Activated T-helper 1 cell treated with anti-CD3 and anti-CD28 coated beads, Interleukin-12 subunit alpha, Interleukin-12 subunit beta, Interleukin-2, Interleukin-4 antibody, amounts not matched to agents 30 ng/mL and 10 ng/mL and 1 ng/mL, durations not matched to agents 14 hours and 24 hours and 36 hours (primary cell): ENCODE measurements at places on chromosomes 2 and 18.
A peak's percentile ranks its signal among the peaks of the same experiment; 100 is the strongest.

GRCh38 chr18:57941841-57942489, 102.1 kb upstream of the NEDD4L start:
- H3K27me3 ChIP-seq: peaks cover 11% of the 10 kb centered on the region
- no peak for DNase-seq
- no peak overlapping the region for H3K27ac ChIP-seq
- H3K4me1 ChIP-seq: no peaks in the 10 kb centered on the region

- H3K4me3 ChIP-seq: no peak overlapping the region
- peak overlapping the region; percentile 73 for H3K27ac ChIP-seq
- peaks cover 60% of the 10 kb centered on the region for H3K4me1 ChIP-seq
- DNase-seq: no peak
Observed at GRCh38 chr18:58633874-58634273, 5.0 kb upstream of the ALPK2 start.

DNA sequence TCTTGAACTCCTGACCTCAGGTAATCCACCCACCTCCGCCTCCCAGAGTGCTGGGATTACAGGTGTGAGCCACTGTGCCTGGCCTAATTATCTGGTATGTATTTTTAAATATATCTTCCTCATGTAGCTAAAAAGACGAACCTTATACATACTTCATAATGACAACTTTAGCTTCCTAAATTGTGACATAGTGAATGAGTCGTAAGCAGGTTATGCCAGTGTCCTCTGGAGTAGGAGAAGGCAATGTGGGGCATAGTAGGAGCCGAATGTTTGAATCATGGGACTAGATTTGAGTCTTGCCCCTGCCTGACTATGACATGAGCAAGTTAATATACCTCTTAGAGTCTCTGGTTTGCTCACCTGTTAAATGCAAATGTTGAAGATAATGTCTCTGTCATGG, 95.8 kb upstream of the FOSL2 start:
- peaks cover 9% of the 10 kb centered on the region for H3K36me3 ChIP-seq
- DNase-seq: no peak
- H3K4me1 ChIP-seq: peaks cover 12% of the 10 kb centered on the region
- no peak overlapping the region for H3K27ac ChIP-seq

DNA sequence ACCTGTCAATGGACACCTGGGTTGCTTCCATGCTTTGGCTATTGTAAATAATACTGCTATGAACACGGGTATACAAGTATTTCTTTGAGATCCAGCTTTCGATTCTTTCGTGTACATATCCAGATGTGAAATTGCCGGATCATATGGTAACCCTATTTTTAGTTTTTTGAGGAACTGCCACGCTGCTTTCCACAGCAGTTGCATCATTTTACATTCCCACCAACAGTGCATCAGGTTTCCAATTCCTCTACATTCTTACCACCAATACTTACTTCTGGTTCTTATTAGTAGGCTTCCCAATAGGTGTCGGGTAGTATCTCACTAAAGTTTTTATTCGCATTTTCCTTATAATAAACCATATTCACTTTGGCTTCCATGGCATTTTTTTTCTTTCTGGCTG, 69.6 kb downstream of the PID1 start:
- no peak overlapping the region for H3K27ac ChIP-seq
- no peaks in the 10 kb centered on the region for H3K36me3 ChIP-seq
- no peaks in the 10 kb centered on the region for H3K27me3 ChIP-seq
- DNase-seq: no peak

- H3K27me3 ChIP-seq: peaks cover 5% of the 10 kb centered on the region
- H3K4me1 ChIP-seq: peaks cover 6% of the 10 kb centered on the region
- no peak overlapping the region for H3K27ac ChIP-seq
- H3K4me3 ChIP-seq: no peak overlapping the region
Observed at GRCh38 chr2:42562474-42563144, 5.8 kb upstream of the MTA3 start.

GRCh38 chr2:27829791-27830190, 58.3 kb downstream of the MRPL33 start:
- H3K27ac ChIP-seq: no peak overlapping the region
- no peak for DNase-seq
- no peak overlapping the region for H3K4me3 ChIP-seq
- H3K4me1 ChIP-seq: no peaks in the 10 kb centered on the region
- H3K27me3 ChIP-seq: peaks cover 5% of the 10 kb centered on the region
- H3K36me3 ChIP-seq: no peaks in the 10 kb centered on the region

- H3K4me3 ChIP-seq: no peak overlapping the region
- no peaks in the 10 kb centered on the region for H3K36me3 ChIP-seq
- H3K27me3 ChIP-seq: peaks cover 46% of the 10 kb centered on the region
- H3K27ac ChIP-seq: no peak overlapping the region
- peaks cover 18% of the 10 kb centered on the region for H3K4me1 ChIP-seq
- DNase-seq: no peak
Observed at GRCh38 chr2:176652300-176653182, 383.3 kb downstream of the MTX2 start.

GRCh38 chr2:222296911-222297599, 1.7 kb downstream of the PAX3 start:
- DNase-seq: no peak
- H3K27me3 ChIP-seq: peaks cover 90% of the 10 kb centered on the region

- no peak overlapping the region for H3K4me3 ChIP-seq
- no peak overlapping the region for H3K27ac ChIP-seq
- DNase-seq: no peak
Observed at GRCh38 chr2:169771021-169771420, 27.6 kb upstream of the SSB start.

- H3K27me3 ChIP-seq: peaks cover 18% of the 10 kb centered on the region
- no peak overlapping the region for H3K4me3 ChIP-seq
- H3K27ac ChIP-seq: no peak overlapping the region
Observed at GRCh38 chr2:161681046-161681445, 56.8 kb downstream of the SLC4A10 start.

DNA sequence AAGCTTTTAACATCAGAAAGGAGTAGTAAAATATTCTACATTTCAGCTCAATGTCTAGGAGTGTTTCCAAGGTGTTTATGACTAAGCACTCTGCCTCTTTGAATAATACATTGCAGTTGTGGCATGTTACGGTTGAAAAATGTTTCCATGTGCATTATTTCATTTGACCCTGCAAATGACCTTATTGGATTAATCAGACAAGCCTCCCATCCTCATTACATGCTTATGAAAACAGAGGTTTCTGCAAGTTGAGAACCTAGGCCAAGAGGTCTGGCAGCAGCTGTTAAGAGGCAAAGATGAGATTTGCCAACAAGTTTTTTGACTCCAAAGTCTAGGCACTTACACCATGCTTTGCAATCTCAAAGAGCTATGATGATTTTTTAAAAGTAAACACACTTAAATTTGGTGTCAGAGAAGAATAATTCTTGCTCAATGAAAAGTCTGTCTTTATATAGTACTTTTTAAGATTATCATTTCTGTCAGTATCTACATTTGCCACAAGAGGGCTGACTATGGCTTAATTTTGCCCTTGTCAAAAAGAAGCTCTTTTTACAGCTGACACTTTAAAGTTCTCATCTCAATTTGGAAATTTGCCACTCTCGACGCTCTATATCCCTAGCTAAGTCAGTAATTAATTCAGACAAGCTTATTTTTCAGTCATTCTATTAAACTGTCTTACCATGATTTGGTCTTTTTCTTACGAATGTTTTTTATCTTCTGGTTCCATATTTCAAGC, 260.6 kb downstream of the PAX3 start:
- H3K36me3 ChIP-seq: no peaks in the 10 kb centered on the region
- no peak for DNase-seq
- H3K27ac ChIP-seq: no peak overlapping the region
- no peaks in the 10 kb centered on the region for H3K27me3 ChIP-seq
- no peaks in the 10 kb centered on the region for H3K4me1 ChIP-seq

- peaks cover 4% of the 10 kb centered on the region for H3K27me3 ChIP-seq
- H3K36me3 ChIP-seq: no peaks in the 10 kb centered on the region
- H3K4me3 ChIP-seq: no peak overlapping the region
- no peak for DNase-seq
- no peak overlapping the region for H3K27ac ChIP-seq
- no peaks in the 10 kb centered on the region for H3K4me1 ChIP-seq
Observed at GRCh38 chr18:45221363-45221762, 393.9 kb upstream of the SLC14A2 start.

DNA sequence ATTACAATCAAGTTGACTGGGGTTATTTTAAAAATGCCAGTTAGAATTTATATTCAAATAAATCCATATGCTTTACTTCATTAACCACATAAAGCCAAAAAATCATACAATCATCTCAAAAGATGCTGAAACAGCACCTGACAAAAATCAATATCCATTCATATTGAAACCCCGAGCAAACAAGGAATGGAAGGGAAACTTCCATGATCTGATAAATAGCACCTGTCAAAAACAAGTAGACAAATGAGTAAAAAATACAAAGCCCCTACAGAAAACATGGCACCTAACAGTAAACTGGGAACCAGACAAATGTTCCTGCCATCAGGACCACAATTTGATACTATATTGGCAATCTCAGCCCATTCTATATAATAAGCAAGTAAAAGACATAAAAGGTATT, 227.5 kb downstream of the HDAC4 start:
- H3K27me3 ChIP-seq: no peaks in the 10 kb centered on the region
- peak overlapping the region; percentile 5 for H3K27ac ChIP-seq
- no peak overlapping the region for H3K4me3 ChIP-seq
- peaks cover 18% of the 10 kb centered on the region for H3K4me1 ChIP-seq

DNA sequence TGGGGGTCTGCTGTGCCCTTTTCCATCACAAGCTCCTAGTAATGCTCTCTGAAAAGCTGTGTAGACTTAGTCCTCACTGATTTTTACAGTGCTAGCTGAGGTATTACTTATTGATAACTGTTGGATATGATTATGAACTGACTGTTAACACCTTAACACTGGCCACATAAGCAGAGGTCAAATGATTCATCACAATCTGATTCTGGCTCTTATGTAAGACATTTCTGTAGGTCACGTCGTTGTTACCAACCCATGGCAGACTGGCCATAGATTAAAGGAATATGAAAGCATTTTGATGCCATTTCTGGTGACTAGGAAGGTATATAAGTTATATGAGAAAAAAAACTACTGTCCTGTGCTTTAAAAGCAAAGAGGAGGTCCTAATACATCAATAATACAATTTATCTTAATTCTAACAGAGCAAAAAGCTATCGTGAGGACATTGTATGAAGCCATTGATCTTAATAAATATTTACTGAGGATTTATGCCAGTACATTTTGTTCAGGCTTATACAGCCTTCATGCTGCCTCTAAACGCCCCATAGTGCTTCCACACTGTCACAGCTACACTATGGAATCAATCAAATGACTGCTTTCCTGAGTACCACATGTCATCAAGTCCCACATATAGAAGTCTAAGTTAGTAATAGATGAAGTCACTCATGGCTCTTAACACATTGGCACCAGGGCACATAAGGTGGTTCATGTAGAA, 6.9 kb upstream of the RND3 start:
- H3K4me3 ChIP-seq: no peak overlapping the region
- no peak overlapping the region for H3K27ac ChIP-seq
- H3K36me3 ChIP-seq: no peaks in the 10 kb centered on the region
- no peak for DNase-seq

DNA sequence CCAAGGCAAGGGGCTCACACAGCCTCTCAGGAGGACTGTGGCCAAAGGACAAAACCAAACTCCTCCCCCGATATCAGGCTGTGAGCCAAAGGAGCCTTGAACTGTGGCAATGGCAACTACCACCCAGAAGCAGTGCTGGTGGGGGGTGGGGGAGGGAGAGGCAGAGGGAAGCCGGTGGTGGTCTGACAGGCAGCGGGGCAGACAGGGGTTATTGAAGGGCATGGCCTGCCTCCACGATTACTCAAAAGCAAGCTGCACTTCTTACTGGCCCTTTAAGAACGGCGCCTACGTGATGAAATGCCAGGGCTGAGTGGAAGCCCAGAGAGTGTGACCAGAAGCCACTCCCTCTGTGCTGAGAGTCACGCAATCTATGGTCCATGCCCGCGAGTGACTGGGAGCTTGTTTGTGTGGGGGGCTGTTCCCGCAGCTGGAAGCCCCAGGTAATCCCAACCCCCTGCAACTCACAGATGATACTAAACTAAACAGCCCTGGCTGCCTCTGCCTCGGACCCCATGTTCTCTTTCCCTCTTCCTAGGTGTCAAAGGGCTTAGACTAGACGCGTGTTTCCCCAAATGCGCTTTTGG, 128.2 kb upstream of the CXCR4 start:
- no peak for DNase-seq
- no peaks in the 10 kb centered on the region for H3K27me3 ChIP-seq
- H3K4me3 ChIP-seq: no peak overlapping the region
- no peak overlapping the region for H3K27ac ChIP-seq
- H3K36me3 ChIP-seq: no peaks in the 10 kb centered on the region
- H3K4me1 ChIP-seq: peaks cover 29% of the 10 kb centered on the region

- H3K36me3 ChIP-seq: no peaks in the 10 kb centered on the region
- peak; percentile 11 for DNase-seq
- no peaks in the 10 kb centered on the region for H3K27me3 ChIP-seq
- peak overlapping the region; percentile 48 for H3K27ac ChIP-seq
Observed at GRCh38 chr18:51235009-51235789, 37.7 kb upstream of the MEX3C start.

GRCh38 chr2:145503511-145503910, 983.6 kb upstream of the ZEB2 start:
- no peak overlapping the region for H3K27ac ChIP-seq
- no peak overlapping the region for H3K4me3 ChIP-seq
- H3K27me3 ChIP-seq: no peaks in the 10 kb centered on the region
- no peaks in the 10 kb centered on the region for H3K36me3 ChIP-seq

DNA sequence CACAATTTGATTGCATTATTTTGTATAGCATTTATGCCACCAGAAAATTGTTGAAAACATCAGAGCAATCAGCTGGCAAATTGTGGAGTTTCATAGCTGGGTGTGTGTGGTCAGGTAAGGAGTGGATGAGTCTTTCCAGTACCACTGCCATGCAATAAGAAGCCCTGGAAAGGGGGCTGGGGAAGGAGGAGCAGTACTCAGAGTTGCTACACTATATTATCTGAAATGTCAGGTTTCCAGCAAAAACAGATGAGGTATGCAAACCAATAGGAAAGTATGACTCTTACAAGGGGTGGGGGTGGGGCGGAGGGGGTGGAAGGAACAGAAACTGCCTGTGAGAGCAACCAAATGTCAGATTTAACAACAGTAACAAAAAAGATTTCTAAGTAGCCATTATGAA, 112.2 kb downstream of the SOS1 start:
- H3K27ac ChIP-seq: peak overlapping the region; percentile 94
- DNase-seq: no peak
- H3K36me3 ChIP-seq: peaks cover 43% of the 10 kb centered on the region
- peaks cover 19% of the 10 kb centered on the region for H3K4me1 ChIP-seq
- H3K27me3 ChIP-seq: no peaks in the 10 kb centered on the region

GRCh38 chr2:3669656-3670055, 11.7 kb downstream of the ALLC start:
- peaks cover 2% of the 10 kb centered on the region for H3K27me3 ChIP-seq
- H3K4me1 ChIP-seq: no peaks in the 10 kb centered on the region
- DNase-seq: no peak
